ENCODE measurements at places on chromosomes 3 and 15.

DNA sequence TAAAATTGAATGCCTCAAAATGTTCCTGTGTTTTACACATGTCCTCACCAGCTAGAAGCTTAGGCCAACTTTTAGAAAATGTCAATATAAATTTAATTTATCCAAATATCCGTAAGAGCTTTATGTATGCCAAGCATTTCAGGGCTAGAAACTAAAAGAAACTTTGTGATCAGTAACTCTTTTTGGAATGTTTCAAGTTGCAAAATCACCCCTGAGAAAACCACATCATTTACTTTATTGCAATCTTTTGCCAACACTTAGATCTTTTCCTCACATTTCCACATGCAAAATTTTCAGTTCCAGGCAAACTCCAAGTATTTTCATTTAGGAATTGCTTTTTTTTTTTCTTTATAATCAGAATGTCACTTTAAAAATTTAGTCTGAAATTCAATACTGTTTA lies 20.1 kb upstream of the IGF1R start:
- no peak for DNase-seq

DNA sequence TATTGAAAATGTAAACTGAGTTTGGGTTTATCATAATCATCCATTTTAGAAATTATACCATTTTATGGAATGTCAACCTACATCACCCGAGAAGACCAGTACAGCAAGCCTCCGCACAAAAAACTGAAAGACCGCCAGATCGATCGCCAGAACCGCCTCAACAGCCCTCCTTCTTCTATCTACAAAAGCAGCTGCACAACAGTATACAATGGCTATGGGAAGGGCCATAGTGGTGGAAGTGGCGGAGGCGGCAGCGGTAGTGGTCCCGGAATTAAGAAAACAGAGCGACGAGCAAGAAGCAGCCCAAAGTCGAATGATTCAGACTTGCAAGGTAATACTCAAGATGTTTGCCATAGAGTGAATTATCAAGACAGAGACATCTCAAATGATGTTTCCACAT lies 197.0 kb downstream of the GHSR start:
- DNase-seq = no peak

DNA sequence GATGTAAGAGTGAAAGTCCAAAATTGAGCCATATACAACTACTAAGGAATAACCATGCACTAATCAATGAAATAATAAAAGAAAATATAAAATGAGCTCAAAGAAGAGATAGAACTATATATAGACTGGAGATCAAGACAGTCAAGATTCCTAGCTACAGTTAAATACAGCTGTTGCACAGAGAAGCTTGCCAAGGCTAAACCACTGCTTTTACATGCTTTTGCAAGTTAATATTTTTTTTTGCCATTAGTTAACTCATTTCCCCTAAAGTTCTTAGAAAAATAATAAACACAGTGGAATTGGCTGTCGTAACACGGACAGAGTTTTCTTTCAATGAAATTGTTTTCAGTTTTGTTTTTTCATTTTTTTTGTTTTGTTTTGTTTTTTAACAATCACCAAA lies 123.0 kb downstream of the VGLL3 start:
- DNase-seq = no peak

DNA sequence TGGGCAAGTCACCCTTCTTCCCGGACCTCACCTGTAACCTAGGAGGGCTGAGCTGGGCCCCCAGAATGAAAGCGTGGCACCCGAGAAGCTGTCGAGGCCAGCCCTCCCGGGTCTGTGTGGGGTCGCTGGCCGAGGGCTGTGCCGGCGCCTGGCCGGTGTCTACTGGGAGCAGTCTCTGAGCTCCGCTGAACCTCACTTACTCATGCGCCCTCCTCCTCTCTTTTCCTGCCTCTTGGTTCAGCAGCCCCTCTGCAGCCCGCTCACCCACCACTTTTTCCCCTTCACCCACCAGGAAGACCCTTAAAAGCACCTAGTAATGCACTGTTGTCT lies 419 bp downstream of the HYKK start:
- DNase-seq = no peak

DNA sequence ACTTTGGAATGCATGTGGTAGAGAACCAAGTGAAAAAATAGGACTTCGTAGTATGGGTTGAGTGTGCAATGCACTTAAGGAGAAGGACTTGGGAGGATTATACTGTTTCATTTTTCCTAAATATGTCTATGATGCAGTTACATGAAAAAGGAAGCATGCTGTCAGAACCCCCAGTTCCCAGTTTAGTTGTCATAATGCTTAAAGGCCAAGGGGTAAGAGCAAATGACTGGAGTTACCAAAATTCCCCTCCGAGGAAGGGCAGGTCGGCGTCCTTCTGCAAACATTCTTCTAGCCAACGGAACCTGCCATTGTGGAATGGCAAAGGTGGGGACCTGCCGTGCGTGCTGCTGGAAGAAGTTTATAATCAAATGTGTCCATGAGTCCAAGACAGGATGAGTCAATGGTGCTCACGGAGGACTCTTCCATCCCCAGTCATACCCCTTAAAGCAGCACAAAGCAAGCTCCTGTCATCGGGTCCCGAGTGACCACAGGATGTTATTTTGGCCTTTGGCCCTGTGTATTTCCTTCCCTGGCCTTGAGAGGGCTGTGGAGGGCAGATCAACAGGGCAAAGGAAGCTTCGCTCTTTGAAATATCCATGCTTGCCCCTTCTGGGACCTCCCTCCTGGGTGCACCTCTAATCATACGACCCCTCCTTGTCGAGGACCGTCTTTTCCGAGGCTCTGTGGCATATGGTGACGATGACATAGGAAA lies 93.2 kb downstream of the SLCO3A1 start:
- DNase-seq = peak; percentile 25

DNA sequence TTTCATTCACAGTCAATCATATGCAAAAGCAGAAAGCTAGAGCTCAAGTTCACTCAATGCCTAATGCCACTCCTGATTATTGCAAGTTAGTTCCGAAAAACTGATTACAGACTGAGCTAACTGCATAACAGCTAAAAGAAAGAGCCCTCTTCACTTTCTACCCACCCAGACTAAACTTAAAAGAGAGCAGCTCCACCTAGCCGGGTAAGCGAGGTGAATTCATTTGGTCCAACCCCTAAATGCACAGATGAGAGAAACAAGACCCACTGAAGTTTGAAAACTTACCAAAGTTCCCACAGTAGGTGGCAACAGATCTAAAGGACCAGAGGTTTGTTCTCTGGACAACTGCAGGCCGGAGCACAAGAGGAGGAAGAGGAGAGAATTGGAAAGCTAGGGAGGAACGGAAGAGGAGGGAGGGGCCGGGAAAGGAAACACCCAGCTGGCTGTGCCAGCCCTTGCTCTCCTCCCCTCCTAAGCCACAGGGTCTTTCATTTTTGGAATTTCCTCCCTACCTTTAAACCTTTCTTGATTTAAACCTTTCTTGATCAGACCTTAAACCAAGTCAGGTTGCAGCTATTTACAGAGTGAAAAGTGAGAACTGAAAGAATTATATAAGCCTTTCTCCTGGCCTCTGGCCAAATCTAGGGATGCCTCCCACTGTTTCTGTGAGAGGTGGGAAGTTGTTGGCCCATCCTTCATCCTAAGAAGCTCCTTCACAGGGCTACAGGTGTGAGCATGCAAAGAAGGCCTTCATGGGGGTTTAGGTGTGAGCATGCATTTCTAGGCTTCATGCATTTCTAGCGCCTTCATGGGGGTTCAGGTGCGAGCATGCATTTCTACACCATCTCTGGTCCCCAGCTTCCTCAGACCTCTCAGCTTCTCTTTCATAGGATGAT lies 114.7 kb upstream of the LMOD3 start:
- DNase-seq = no peak

DNA sequence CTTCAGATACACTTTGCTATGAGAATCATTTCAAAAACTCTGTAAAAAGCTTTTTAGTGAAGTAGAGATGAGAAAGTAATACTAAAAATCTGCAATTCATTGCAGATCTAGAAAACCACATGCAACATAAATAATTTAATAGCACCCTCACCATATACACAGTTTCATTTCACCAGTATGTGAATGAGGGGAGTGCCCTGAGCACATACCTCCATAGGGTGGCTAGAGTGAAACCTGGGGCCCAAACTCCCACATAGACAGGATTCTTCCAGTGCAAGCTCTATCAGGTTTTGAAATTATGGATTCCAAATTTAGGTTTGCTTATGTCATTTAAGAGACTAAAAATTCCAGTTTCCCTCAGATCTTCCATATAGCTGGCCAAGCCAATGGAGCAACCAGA lies 973.4 kb upstream of the CFAP20DC start:
- DNase-seq = no peak

- no peak for DNase-seq
These were observed 230.2 kb upstream of the IGF1R start for GRCh38 chr15:98418122-98418521.

DNA sequence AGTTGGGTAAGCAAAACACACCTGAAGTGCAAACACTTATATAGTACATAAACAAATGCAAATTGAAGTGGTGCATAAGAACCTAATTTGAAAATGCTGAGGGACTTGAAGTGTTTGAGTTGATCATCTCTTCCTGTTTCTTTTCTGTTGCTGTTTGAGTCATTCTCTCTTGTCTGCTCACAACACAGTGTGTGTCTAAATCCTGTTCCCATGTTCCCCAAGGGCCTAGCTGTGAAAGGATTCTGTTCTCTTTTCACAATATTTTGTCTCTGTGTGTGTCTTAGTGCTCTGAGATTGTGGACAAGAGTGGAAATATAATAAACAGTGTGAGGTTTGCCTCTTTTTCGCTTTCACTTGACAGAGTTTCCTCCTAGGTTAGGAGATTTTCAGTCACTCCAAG lies 6.1 kb downstream of the CD96 start:
- DNase-seq = peak; percentile 38

- DNase-seq = no peak
These were observed 27.5 kb upstream of the TM4SF19 start for GRCh38 chr3:196365736-196366135.

GRCh38 chr3:190366133-190366532 lies 21.8 kb upstream of the CLDN16 start:
- DNase-seq = no peak

DNA sequence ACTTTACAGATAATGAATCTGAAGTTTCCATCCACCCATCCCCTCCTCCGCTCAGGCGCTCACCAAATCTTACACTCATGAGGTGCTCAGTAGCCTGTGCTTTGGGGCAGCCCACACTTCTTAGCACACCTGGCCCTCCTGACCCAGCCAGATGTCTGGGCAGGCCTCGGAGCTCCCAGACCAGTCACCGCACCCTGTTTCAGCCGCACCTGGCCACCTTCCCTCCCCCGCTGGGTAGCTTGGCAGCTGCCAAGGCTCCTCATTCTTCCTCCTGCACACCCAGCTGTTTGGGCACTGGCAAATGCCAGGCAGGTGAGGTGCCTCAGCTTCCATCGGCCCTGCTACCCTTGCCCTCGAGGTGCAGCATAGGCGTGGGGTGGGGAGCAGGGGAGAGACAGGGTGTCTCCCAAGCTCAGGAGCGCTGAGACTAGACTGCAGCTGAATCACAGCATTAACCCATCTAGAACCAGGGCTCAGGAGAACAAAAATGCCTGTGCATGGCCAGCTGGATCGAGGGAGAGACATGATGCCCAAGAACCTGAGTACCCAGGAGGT lies 45.8 kb downstream of the CDC25A start:
- no peak for DNase-seq
